ENCODE measurements at places on chromosomes 2 and 18.

GRCh38 chr2:234025891-234026401 is 24.6 kb upstream of the SPP2 start:
- DNase-seq: no peak

DNA sequence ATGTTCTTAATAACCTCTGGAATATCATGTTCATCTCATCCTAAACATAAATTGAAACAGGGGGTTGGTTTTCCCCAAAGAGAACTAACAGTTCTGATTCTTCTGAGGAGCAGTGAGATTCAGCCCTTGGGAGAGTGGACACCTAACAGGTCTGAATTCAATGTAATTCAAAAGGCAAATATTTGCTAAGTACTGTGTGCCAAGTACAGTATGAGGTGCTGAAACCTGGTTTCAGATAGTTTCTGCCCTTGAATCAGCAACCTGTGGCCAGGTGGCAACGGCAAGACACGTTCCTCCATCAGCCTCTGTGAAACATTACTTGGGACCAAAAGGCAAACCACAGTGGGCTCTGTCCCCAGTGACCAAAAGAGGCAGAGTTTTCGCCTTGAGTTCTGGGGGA is 1.3 kb downstream of the LRRC30 start:
- DNase-seq: no peak

DNA sequence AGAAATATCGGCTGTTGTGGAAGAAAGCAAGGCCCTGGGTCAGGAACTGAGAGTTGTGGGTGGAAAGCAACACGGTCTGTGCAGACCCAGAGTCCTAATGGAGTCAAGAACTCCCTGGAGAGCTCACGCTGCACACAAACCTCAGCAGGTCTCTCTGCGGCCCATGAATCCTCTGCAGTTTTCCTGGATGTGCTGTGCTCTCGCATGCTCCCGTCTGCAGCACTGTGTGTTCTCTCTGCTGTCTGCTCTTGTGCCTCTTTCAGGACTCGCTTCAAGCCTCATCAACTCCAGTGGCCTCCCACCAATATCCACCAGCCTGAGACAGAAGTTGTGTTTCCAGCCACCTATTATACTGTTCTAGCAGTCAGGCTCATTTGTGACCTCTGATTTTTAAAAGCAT is 24.3 kb downstream of the RNU4ATAC start:
- DNase-seq: no peak

DNA sequence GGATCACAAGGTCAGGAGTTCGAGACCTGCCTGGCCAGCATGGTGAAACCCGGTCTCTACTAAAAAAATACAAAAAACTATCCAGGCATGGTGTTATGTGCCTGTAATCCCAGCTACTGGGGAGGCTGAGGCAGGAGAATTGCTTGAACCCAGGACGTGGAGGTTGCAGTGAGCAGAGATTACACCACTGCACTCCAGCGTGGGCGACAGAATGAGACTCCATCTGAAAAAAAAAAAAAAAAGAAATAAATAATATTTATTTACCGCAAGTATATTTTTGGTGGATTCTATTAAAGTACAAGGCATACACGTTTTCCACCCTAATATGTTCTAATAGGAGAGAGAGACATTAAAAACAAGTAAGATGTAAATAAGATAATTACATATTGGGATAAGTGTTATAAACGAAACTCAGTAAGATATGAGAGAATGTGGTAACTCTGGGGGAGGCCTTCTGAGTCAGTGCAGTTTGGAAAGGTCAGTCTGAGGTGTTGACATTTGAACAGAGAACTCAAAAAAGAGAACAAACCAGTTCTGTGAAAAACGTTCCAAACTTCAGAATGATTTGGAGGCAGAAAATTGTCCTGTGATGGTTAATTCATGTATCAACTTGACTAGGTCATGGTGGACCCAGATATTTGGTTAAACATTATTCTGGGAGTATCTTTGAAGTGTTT is 8.8 kb upstream of the POLI start:
- no peak for DNase-seq

DNA sequence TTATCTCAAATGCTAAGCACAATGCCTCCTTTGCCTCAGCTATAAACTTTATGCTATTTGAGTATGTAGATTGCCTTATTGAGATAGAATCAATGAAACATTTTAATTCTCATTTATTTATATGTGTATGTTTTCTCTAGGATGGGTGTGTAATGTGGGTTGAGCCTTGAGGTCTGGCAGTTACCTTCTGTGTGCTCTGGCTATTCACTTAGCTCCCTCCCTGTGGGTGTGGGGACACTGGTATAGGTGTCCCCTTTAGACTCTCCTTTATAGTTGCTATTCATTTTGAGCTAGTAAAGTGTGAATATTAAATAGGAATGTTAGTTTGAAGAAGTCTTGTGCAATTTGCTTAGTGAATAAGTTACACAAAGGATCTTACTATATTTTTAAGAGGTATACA is 1.8 kb downstream of the SLC9A4 start:
- no peak for DNase-seq

- DNase-seq: no peak
These were observed 247.4 kb downstream of the MYO3B start for GRCh38 chr2:170425281-170425751.
